ENCODE measurements at places on chromosomes 7 and 10.

GRCh38 chr10:85032981-85033380, 704.6 kb downstream of the CCSER2 start:
- no peak for DNase-seq

DNA sequence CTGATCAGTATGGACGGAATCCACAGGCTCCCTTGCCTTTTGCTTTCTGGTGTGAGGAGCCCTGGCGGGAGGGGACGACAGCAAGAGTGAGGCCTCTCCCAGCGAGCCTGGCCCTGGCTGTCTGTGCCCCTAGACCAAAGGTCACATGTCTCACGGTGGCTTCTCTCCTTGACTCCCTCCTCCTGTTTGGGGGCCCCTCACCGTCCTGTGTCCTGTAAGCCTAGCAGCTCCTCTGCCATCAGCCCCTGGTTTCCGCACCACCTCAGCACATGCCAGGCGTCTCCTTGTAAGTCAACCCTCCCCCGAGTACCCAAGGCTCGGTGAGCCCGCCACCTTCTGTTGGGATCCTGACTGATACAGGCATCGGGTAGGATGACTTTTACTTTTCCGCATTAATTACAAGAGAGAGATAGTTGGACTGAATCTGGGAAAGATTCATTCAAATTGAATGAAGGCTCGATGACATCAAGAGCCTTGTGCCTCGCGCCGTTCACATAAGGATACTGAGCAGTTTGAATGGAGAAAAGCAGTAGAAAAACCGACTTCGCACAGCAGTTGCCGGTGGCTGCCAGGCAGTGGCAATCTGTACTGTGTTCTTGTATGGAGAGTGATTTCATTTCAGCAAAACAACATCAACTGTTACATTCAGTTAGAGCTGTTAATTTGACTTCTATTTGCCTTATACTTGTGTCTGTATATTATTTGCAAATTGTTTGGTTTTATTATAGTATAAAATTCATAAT, 119.8 kb downstream of the XRCC2 start:
- no peak for DNase-seq

DNA sequence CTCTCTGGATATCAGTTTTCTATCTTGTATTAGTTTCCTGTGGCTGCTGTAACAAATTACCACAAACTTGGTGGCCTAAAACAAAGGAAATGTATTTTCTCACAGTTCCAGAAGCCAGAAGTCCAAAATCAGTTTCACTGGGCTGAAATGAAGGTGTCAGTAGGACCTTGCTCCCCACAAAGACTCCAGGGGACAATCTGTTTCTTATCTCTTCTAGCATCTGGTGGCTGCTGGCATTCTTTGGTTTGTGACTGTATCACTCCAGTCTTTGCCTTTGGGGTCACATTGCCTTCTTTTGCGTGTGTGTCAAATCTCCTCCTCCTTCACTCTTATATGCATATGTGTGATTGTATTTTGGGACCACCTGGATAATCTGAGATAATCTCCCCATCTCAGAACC, 153.0 kb upstream of the PRPS1L1 start:
- no peak for DNase-seq

GRCh38 chr7:118839515-118839914, 615.0 kb downstream of the ANKRD7 start:
- no peak for DNase-seq

GRCh38 chr7:117645481-117646165, 165.8 kb downstream of the CFTR start:
- no peak for DNase-seq

DNA sequence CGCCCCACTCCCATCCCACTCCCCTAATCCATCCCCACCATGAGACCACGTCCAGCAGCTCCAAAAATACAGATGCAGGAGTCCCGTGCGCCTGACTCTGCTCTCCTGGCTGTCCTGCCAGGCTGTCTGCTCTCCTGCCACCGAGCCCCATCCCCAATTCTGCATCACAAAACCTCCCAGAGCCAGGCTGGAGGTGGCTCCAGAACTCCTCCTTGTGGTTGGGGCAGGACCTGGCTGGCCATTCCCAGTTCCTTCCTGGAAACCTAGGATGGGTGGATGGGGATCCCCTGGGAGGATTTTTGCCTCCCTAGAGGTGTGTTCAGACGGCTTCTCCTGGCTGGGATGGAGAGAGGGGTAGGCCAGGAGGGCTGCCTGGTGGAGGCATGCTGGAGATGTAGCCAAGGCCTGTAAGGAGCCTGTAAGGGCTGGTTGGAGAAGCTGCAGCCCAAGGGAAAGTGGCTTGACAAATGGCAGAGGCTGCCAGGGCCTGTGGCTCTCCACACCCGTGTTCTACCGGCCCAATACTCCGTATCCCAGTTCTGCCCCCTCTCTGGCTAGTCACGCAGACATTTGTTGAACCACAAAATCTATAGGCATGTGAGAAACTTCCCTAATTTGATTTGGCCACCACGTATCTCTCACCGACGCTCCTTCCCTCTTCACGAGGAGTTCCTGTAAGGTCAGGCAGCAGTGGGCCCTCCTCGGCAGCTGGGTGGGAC, 99.3 kb downstream of the ARHGAP22 start:
- no peak for DNase-seq

- peak; percentile 3 for DNase-seq
Observed at GRCh38 chr7:136086712-136087111, 109.6 kb upstream of the MTPN start.

DNA sequence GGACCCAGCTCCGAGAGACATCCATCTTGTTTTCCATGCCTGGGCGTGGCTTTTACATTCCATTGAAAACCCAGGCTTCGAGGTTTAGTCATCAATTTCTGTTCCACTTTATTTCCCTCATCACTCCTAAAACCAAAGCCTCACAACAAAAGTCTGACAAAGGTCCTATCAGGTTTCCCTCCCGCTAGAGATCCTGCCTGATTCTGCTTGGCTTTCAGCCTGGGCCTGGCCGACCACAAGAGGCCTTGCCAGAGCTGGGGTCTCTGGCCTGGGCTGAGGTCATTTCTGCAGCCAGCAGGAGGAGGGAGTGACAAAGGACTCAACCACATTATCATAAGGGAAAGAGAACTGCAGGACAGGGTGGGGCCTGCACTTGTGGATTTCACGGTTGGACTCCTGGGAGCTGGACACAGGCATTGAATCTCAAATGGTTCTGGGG, 167.0 kb downstream of the FANK1 start:
- DNase-seq = no peak

GRCh38 chr10:117137031-117137910, 799 bp downstream of the VAX1 start:
- peak; percentile 11 for DNase-seq

GRCh38 chr7:40231796-40232195, 97.0 kb downstream of the SUGCT start:
- no peak for DNase-seq

DNA sequence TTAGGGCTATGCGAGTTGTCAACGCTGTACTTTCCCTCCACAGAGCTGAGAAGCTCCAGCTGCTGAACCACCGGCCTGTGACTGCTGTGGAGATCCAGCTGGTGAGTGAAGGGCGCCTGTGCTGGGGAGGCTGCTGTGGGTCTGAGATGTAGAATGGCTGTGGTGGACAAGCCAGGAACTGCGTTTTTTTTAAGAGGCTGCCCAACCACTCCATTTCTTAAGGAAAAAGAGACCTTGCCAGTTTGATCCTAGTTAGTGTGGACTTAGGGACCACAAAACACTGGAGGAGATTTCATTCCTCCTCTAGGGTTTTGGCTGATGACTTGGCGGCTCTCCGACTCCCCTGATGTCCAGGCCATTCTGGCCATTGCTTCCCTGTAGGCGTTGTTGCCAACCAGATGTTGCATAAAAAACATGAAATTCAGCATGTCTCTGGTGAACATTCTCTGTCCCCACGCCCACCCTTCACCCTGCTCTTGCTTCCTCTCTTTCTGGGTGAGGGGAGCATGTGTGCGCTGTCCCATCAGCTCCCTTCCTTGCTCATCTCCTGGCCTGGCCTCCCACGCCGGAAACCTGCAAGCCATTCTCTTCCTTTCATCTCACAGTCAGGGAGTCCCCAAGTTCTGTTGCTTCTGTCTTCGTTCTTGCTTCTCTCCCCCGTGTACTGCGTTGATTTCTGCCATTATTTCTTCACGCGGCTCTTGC, 30.9 kb downstream of the CRCP start:
- DNase-seq = no peak

DNA sequence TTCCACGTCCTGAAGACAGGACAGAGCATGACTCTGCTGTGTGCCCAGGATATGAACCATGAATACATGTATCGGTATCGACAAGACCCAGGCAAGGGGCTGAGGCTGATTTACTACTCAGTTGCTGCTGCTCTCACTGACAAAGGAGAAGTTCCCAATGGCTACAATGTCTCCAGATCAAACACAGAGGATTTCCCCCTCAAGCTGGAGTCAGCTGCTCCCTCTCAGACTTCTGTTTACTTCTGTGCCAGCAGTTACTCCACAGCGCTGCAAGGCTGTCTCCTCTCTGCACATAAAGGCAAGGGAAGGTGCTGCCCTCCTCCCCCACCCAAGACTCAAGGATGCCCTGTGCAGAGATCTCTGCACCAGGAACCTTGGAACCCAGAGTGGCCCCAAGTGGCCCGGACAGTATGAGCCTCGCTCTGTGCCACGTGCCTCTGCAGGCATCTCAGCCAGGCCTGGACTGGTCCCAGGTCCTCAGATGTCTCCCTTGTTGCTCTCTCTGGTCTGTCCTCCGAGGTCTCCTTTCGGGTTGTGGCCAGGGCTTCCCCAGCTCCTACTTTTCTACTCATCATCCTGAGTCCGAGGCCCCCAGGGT, 230.3 kb upstream of the PRSS58 start:
- DNase-seq = no peak

DNA sequence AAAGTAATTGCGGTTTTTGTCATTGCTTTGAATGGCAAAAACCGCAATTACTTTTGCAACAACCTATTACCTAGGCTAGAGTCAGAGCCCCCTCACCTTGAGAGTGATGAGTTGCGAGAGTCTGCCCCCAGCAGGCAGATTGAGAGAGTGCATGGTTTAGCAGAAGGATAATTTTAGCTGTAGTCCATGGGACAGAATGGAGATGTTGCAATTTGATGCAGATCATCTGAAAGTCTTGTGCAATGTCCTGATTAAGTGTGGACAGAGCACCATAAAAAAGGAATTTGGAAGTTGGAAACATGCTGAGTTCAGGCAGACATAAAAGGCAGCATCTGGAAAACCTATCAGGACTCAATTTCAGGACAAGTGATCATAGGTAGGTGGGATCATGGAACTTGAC, 48.7 kb downstream of the GPR141 start:
- peak; percentile 26 for DNase-seq

GRCh38 chr7:14418633-14419032, 429.2 kb upstream of the ETV1 start:
- DNase-seq = no peak

- peak; percentile 68 for DNase-seq
Observed at GRCh38 chr7:901388-902154, 25.2 kb downstream of the GET4 start.

GRCh38 chr10:71712572-71713134, 6.9 kb downstream of the C10orf105 start:
- DNase-seq = no peak

DNA sequence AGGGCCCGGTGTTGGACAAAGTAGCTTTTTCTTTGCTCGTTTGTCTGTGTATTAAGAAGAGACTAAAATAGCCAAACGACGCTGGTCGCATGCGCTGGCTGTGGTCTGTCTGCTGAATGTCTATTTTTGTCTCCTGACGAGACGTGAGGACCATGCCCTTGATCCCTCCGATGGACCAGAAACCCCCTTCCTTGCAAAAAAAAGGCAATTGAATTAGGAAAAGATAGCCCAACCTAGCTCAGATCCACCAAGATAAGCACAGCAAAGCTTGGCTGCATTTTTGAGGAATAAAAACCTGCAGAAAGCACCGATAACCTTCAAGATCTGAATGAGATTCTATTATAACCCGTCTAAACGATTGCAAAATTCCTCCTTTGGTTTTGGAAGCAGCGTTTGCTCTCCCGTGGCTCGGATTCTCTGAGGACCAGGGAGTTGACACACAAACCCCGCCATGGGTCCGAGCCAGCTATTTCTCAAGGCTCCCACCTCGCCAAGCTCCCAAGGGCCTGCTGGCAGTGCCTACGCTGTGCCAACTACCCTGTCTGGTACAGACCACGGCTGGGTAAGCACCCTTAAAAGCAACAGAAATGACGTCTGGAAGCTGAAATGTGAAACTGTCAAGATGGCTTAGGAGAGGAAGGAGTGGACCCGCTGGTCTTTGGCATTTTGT, 17.7 kb upstream of the TTYH3 start:
- DNase-seq = no peak

DNA sequence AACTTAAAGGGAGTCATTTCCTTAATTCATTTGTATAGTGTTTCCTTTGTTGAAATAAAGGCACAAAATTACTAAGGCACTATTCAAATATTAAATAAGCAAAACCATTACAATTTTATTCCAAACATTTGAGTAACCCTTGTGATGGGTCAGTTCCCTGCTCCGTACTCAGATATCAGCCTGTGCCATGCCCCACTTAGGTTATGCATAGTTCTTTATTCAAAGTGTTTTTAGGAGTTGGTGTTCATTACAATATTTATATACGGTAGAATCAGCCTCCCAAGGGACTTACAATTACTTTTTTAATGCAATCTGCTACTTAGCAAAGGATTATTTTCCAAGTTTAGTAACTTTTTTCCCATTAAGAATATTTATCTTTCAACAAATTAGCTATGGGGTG, 119.3 kb upstream of the SEMA3D start:
- DNase-seq = no peak

- DNase-seq = no peak
Observed at GRCh38 chr7:11875635-11876034, 43.6 kb upstream of the THSD7A start.

DNA sequence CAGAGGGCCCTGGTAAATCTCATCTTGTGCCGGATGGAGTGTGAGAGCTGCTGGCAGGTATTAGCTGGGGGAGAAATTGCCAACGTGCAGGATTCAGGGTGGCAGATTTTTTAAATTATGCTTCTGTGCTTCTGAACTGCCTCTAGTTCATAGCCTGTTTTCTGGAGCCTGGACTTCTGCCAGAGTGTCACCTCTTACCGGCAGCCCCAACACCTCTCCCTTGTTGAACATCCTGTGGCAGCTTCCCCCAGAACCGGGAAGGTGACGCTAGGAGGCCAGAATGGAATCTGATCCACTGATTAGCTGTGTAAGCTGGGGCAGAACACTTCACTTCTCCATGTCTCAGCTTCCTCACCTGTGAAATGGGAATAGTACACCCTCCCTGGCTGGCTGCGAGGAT, 5.1 kb downstream of the VWA2 start:
- no peak for DNase-seq

Data from GM06990 (cell line).